ENCODE measurements at places on chromosomes 11 and 22.
A peak's percentile ranks its signal among the peaks of the same experiment; 100 is the strongest.

DNA sequence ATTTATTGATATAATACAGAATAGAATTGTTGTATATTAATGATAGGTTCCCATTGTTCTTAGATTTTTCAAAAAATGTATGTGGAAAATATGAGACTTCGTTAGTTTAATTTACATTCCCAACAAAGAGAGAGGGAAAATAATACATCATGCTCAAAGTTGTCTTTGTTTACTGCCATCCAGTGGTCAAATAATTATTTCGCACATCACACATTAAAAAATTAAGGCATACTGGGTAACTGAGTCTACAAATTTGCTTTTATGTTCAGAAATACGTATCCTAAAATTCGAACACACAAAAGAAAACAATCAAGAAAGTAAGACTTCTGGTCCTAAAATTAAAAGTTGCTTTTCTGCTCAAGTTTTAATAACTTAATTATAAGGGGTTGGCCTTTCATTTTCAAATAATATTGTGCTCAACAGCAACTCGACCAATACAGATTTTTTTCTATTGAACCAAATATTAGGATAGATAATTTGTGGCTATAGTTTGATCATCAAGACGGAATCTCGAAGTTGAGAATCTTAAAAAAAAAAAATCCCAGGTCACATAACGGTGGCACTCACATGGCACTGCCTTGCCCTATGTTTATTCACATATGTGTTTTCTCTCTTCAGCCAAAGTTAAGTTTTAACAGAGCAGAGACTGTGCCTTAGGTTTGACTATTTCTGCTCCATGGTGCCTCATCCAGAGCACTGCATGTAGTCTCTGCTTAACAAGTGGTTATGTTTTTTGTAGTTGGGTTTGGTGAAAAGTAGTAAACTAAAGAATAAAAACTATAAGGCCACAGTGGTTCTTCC is 12.3 kb downstream of the PDGFD start:
- no peak for DNase-seq

DNA sequence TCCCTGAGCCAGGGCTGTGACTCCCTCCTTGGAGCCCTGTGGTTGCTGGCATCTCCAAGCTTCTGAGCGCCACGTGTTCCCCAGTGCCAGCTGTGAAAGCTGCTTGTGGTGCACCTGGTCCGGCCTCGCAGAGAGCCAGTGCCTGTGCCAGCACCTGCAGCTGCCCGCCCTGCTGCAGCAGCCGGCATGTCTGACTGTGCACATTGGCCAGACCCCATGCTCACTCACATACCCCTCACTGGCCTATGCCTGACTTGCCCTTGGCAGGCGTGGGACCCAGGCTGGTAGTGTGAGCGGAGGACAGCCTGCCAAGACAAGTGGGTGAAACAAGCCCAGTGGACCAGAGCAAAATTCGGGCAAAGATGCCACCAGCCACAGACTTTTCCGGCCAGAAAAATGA is 9.8 kb downstream of the MRPL48 start:
- DNase-seq = no peak

- DNase-seq = no peak
Measured at GRCh38 chr11:19506816-19507486, 205.7 kb upstream of the NAV2 start.

DNA sequence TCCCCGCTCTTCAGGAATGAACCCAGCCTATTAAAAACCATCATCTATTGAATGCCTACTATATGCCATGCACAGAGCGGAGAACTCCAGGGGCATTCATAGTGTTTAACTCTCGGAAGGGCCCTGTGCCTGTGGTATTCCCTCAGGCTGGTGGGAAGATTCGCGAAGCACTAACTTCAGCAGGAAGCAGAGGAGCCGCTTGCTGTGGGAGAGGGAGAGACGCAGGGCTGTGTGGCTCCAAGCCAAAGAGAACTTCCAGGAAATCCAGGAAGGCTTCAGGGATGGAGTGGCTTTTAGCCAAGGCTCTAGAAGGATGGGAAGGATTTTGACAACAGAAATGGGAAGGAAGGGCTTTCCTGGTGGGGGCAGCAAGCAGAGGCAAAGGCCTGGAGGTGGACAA is 103.8 kb downstream of the TP53I11 start:
- DNase-seq = no peak

GRCh38 chr11:2582351-2582945 is 117.3 kb downstream of the KCNQ1OT1 start:
- DNase-seq = no peak

GRCh38 chr22:39152511-39153219 is at the start of gene CBX7:
CBX7 (minus strand) TSS chr22:39152680; CDS start chr22:39152444, 236 bp downstream.
- peak; percentile 91 for DNase-seq

DNA sequence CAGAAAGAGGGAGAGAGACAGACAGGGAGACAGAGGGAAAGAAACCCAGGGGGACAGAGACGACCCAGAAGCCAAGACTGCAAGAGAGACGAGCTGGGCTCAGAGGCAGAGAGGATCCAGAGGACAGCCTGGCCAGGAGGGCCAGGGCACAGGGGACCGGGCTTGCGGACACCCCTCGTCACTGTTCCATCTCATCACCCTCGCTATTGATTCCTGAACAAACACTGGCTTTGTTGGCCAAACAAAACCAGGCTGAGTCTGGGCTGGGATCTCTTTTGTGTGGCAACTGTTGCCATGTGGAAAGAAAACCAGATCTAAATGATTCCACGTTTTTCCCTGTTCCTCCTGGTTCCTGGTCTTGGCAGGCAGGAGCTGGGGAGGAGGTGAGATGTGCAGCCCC is 339.4 kb downstream of the MN1 start:
- DNase-seq = no peak

- no peak for DNase-seq
Measured at GRCh38 chr22:23570681-23571080, 9.4 kb downstream of the IGLL1 start.

GRCh38 chr11:12629601-12630313 is 44.5 kb upstream of the TEAD1 start:
- DNase-seq = no peak

GRCh38 chr11:2996976-2997375 is 4.8 kb upstream of the NAP1L4 start:
- DNase-seq = no peak

DNA sequence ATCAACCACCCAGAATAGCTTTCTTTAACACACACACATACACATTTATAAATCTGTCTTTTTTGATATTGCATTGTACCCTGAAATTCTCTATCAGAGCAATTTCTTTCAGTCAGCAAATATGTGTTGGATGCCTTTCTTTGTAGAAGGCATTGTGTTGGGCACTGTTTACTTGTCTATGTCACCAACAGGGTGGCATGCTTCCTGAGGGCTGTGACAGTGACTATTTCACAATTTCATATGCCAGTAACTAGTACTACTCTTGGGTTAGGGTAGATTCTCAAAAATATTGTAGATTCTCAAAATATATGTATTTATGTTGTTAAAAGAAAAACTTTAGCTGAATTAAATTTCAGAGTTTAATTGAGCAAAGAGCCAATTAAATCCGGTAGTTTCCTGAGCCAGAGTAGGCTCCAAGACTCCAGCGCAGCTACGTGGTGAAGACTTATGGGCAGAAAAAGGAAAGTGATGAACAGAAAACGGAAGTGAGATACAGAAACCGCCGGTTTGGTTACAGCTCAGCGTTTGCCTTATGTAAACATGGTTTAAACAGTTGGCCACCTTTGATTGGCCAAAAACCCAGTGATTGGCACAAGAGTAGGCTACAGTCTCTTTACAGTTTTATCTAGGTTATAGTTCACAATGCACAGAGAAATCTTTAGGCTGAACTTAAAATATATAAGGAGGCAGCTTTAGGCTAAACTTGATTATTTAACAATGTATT is 723.3 kb downstream of the NTM start:
- no peak for DNase-seq

DNA sequence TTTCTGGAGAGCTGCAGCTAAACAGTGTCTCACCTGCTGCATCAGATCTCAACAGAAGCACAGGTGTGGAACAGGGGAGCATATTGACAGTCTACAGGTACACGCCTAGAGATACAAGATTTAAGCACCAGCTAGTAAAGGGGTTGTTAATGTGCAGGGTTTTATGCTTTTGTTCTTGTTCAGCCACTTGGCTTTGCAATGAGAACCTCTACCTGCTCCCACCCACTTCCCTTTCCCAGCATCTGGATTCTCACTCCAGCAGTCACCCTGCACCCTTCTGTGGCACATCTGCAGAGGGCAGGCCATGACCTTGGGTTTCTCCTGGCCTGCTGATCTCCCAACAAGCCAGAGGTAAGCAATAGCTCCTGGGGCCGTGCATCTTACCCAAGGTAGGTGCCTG is 446.6 kb downstream of the BUD13 start:
- no peak for DNase-seq

DNA sequence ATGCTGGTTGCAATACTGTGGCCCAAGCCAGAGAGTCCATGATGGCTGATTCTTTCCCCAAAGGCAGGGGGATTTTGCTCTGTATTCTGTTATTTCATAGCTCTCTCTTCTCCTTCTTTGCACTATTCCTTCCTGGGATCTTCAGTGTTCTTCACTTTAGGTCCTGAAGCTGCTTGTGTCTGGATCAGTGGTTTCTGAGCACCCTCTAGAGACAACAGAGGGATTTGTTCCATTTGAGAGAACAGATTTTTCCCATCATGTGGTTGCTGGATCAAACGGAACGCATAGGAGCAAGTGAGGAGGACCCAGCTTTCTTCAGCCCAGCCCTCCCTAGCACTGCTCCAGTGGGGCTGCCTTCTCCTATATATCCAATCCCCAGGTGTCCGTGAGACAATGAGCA is 68.7 kb upstream of the SYN3 start:
- no peak for DNase-seq

- DNase-seq = no peak
Measured at GRCh38 chr11:112523477-112523876, 262.8 kb upstream of the PLET1 start.

GRCh38 chr22:49203091-49203858 is 624.4 kb downstream of the BRD1 start:
- DNase-seq = no peak

- no peak for DNase-seq
Measured at GRCh38 chr22:29907753-29908515, 25.0 kb downstream of the MTMR3 start.
